AML-193 (cell line): ENCODE measurements at places on chromosomes 11 and 22.

- no peak for DNase-seq
Measured at GRCh38 chr11:96021901-96022650, 98.2 kb upstream of the MTMR2 start.

GRCh38 chr11:35185696-35186095 lies 46.7 kb downstream of the CD44 start:
- DNase-seq, result no peak

DNA sequence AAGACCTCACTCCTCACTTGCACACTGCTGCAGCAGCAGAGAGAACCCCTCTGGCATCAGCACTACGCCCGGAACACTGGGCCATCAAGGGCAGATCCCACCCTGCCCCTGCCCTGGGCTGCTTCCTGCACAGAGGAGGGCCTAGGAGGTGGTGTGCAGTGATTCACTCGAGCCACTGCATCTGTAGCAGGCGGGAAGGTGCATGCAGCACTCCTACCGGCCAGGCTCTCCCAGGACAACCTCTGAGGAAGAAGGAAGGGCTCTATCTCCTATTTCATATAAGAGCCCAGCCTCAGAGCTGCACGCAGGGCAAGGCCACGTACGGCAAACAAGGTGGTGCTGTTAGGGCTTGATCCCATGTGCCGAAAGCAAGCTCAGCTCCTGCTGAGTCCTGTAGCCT lies 14.2 kb downstream of the RANGAP1 start:
- DNase-seq, result no peak

DNA sequence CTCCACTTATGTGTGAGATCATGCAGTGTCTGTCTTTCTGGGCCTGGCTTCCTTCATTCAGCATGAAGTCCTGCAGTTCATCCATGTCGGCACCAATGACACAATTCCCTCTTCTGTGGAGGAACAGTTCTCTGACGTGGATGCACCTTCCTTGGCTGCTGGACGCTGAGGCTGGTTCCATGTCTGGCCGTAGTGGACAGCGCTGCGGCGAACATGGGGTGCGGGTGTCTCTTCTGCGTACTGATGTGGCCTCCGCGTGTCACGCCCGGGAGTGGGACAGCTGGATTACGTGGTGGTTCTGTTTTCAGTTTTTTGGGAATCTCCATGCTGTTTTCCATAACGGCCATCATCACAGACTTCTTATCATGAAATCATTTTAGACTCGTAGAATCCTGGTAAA lies 16.9 kb upstream of the MUC2 start:
- DNase-seq, result no peak

DNA sequence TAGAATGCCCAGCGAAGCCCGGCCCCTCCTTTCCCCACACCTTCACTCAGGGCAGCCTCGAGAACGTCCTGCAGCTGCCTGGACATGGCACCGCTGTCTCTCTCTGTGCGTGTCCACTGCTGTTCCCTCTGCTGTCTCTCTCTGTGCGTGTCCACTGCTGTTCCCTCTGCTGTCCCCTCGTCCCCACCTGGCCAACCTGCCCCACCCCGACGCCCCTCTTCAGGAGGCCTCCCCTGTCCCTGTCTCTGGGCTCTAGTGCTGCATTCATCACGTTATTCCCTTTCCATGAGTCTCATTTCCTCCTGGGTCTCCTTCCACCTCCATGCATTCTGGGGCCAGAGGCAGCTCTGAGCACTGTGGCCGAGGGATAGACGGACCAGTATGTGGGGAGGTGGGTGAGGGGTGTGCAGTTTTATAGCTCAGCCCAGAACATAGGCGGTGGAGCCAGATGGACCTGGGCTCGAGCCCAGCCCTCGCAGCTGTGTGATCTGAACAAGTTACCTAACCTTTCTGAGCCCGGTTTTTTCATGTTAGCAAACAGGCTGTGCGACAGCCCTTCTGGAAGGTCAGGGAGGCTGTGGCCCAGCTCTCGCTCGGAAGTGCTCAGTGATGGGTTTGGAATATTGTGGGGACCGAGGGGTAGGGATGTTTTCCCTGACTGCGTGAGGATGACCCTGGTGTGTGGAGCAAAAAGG lies 41.9 kb upstream of the SMIM38 start:
- DNase-seq, result no peak

DNA sequence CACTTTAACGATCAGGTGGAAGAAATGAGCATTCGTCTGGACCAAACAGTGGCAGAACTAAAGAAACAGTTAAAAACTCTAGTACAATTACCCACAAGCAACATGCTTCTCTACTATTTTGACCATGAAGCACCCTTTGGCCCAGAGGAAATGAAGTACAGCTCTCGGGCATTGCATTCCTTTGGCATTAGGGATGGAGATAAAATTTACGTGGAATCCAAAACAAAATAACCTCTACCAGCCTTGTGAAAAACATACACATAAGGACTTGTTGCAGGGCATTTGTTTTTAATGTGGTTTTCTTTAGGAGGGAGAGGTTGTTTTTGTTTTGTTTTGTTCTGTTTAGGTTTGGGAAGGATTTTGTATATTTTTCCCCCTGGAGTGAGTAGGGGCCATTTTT lies 14.2 kb upstream of the TECTA start:
- no peak for DNase-seq

- DNase-seq, result peak; percentile 63
Measured at GRCh38 chr22:37244922-37245722, 1.1 kb upstream of the RAC2 start.

- DNase-seq, result no peak
Measured at GRCh38 chr11:75582506-75582894, 20.4 kb downstream of the SERPINH1 start.

DNA sequence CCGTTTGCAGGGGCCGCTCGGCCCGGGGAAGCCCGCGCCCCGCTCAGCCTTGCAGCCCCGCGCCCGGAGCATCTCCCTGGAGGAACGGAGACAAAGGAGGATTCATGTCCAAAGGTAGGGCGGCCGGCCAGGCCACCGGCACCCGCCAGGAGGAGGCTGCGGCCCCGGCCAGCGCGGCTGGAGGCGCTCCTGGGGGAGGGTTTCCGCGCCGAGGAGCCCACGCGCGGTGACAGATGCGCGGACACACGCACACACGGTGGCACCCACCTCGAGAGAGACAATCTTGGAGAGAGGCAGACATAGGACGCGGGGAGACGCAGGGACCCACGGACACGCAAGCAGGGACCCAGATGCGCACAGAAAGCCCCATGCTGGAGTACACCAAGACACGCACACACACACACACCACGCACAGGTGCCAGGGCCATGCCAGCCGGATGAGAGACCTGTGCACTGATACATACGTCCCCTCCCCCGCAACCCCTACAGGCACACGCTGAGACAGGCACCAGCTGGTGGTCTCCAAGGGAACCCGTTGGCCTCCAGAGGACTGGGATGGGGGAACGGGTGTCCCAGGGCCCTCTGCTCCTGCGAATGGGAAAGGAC lies 7.8 kb downstream of the SEPTIN3 start:
- DNase-seq, result no peak

DNA sequence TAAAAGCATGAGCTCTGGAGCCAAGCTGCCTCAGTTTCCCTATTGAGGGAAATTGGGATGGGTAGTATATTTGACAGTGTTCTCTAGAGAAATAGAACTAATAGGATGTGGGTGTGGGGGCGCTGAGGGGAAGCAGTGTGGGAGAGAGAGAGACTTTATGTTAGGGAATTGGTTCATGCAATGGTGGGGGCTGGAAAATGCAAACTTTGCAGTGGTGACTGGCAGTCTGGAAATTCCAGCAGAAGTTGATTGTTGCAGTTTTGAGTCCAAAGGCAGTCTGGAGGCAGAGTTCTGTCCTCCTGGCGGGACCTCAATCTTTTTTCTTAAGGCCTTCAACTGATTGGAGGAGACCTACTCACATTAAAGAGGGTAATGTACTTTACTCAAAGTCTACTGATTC lies 59.4 kb upstream of the SYT13 start:
- no peak for DNase-seq

GRCh38 chr11:117972629-117973502 lies 13.3 kb upstream of the IL10RA start:
- no peak for DNase-seq

DNA sequence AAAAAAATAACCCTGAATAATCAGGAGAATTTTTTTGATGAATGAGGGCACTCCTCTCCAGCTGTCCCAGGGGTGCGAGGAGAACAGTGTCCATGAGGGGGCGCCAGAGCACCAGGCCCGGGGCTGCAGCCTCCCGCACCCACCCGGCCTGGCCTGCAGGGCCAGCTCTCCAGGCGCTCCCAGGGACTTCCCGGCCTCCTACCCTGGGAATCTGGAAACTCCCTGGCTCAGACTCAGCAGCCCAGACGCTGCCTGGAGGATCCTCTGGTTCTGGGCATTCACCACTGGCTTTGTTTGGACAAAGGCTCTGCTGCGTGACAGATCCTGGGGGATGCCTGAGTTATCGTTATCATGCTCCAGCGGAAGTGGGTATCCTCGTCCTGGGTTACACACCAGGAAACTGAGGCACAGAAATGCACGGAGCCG lies 31.0 kb downstream of the MCM5 start:
- DNase-seq, result no peak

- DNase-seq, result no peak
Measured at GRCh38 chr22:19971276-19972124, 29.9 kb upstream of the TXNRD2 start.

GRCh38 chr11:76850815-76851214 lies 9.9 kb upstream of the ACER3 start:
- DNase-seq, result no peak

GRCh38 chr11:73399159-73399590 lies 23.0 kb downstream of the RELT start:
- no peak for DNase-seq
